ENCODE measurements at places on chromosomes 12 and 14. TPM values are rescaled to one million over a fixed set of nuclear protein-coding genes. Genes with fewer than 3 reads are reported as not detected.

GRCh38 chr12:116299064-116299463 is 21.6 kb upstream of the MED13L start:
- no peak for DNase-seq

DNA sequence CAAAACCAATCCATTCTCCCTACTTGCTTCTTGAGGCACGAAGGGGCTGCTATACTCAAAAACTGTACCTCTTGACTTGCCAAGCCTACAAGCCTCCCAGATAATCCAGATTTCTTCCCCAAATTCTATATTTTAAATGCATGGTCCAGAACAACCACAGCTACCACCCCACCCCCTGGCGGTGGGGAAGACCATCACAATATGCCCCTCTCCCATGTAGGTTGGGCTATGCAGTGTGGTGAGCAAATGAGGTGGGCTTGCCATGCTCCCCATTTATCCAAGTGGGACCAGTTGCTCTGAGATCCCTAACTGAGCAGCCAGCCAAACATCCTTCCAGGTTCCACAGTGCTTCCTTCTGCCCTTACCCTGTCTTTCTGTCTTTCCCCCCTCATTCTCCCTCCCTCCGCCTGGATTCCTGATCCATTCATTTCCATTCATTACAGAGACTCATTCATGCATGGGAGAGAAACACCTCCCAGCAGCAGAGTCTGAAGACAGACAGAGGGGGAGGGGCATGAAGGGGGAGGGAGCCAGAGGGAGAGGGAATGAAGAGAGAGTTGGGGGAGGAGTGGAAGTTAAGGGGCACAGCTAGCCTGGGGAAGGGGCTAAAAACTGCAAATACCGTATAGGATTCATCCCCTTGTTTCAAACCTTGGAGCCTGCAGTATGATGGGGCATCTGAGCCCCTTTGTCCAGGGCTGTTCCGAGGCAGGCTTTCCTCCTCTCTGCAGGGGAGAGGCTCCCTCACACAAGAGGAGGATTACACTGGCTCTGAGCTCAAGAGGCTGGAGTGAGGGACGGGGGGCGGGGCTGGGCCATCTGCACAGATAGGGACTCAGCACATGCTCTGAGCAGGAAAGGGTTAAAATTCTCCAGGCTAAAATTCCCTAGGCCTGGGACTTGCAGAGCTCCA is 4.4 kb downstream of the ZNF219 start:
- no peak for DNase-seq

DNA sequence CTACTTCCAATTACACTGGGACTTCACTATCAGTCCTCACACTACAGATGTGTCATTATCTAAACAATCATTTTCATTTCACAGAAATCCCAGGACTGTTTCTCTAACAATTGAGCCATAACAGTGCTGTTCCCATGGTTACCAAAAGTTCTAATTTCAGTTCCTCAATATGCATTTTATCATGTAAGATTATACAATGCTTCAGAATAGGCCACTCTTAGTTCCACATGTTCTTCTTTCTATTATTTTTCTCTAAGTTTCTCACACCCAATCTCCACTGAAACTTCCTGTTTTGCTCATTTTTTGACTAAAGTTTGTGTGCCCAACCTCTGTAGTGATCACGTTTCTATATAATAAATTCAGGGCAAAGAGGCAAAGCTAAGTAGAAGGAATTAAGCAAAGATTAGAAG is 185.8 kb downstream of the DUSP6 start:
- DNase-seq, result no peak

GRCh38 chr12:19462406-19462805 is 23.1 kb downstream of the AEBP2 start:
- no peak for DNase-seq

- no peak for DNase-seq
Observed at GRCh38 chr12:66573605-66574004, 105.3 kb downstream of the GRIP1 start.

DNA sequence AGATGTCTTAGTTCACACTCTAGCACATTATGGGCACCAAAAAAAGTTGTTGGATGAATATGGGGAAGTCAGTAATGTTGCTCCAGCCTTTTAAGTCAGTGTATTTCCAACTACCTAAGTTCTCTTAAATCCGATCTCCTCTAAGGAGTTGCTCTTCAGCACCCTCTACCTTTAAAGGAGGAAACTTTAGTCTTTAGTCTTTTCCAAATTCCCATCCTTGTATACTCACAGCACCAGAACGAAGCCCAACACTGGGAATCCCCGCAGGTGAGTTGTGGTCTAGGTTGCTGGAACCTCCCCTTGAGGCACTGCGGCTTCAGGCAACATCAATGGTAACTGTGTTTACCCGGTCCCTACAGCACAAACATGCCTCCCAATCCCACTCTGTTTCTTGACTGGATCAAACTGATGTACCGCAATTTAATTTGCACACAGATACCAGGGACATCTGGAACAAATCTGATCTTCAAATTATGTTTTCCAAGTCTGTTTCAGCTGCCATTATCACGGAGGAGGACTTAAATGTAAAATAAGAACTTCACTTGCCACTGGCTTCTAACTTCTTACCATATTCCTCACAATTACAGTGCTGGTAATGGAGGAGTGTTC is 179.0 kb downstream of the FOXN3 start:
- DNase-seq, result no peak

DNA sequence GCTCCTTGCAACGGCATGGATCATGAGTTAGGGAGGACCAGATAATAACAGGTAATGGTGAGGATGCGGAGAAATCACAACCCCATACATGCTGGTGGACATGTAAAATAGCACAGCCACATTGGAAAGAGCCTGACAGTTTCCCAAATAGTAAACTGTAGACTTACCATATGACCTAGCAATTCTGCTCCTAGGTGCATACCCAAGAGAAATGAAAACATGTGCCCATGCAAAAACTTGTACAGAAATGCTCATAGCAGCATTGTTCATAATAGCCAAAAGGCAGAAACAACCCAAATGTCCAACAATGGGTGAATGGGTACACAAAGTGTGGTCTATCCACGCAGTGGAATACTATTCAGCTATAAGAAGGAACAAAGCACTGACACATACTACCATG is 97.5 kb upstream of the VRK1 start:
- DNase-seq, result no peak

- DNase-seq, result no peak
Observed at GRCh38 chr12:90828621-90829020, 126.4 kb downstream of the CCER1 start.

DNA sequence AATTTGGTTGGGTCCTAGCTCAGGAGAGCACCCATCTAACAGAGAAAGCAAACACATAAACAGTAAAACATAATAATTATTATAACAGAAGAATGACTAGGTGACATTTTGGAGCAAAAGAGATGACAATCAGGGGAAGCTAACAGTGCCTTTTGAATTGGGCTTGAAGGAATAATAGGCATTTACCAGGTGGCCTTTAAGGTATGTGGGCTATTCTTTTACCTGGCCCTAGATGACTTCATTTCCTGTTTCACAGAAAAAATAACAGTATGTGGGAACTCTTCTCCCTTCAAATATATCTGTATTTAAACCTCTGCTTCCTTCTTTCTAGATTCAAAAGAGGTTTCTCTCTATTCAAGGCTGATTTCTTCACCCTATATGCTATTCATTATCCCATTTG is 3.8 kb downstream of the IRAK4 start:
- DNase-seq, result no peak

- DNase-seq, result no peak
Observed at GRCh38 chr12:75488553-75488952, 8.0 kb downstream of the GLIPR1 start.

DNA sequence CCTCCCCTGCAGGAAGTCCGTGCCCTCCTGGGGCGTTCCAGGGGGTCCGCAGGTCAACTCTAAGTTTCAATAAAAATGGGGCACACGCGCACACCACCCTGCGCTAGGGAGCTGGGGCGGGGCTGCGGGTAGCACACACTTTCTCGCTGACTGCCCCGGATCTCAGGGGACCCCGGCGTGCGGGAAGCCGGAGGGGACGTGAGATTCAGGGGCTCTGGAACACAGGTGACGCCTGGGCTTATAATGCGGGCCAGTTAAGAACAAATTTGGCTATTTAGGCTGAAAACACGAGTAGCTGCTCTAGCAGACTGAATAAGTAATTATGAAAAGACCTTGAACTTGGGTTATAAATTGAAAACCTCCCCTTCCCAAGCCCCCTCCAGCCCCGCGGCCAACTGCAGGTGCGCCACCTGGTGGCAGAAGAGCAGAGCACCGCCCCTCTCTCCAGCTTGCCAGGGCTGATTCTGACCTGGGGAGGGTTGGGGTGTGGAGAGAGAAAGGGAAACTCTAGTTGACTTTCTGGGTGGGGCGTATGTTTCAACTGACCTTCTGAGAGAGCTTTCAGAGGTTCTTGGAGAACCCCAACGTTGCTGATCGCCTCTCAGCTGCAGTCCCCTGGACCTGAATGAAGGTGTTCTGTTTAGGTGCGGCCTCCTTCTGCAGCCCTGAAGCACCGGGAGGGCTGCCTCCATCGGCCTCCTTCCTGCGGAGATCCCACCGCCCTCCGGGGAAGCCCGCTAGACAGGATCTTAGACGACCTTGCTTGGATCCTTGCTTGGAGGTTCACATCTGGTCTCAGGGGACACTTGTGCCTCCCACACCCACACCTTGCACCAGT is 118.4 kb upstream of the EVL start:
- DNase-seq, result no peak

DNA sequence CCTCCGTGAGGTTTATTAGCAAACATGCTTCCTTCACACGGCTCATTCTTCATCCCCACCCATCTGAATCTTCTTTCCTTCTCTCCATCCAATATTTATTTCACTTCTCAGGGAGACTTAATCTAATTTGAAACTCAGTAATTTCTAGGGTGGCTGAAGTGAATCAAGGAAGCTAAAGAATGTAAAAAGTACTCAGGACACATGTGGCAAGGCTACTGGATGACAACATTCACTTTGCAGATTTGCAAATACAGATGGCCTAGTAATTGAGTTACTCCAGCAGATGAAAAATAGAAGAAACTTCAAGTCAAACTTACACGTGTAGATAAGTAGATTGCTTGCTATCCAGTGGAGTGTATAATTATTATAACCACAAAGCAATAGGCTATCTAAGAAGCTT is 15.4 kb upstream of the BEST3 start:
- DNase-seq, result no peak

GRCh38 chr12:80902711-80903110 is 35.0 kb downstream of the LIN7A start:
- no peak for DNase-seq

- DNase-seq, result no peak
Observed at GRCh38 chr14:61197416-61197815, 83.7 kb downstream of the TMEM30B start.

DNA sequence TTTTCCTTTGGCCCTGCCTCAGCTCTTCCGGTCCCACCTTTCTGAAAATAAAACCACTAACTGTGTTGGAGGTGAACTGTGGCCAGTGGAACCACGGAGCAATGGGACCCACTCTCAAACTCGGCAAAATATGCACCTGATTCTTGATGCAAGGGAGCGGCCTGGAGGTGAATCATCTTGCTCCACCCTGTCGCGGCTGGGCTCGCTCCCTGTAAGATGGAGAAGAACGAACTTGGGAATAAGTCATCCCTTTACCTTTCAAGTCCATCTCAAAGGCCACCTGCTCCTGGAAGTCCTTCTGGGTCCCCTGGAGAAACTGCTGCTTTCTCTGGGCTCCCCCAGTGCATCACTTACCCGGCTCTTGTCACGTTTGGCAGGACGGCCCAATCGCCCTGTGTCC is 309.9 kb downstream of the BCL11B start:
- no peak for DNase-seq

DNA sequence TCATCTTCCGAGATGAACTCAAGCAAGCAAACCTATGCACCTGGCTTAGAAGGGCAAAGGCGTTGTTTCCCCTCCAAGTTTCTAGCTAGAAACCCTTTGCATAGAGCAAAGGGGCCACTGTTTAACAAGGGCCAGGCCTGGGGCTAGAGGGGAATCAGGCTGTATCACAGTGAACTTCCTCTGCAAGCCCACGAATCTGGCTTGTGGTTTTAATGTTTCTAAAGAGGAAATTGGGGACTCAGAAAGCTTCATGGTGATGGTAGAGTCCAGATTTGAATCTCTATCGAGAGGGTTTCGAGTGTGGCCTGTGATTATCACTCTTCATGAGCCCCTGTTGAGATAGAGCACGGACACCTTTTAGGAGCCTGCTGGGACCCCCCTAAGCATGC is 189.9 kb downstream of the VRK1 start:
- DNase-seq, result no peak

GRCh38 chr12:55702861-55703260 is 4.8 kb downstream of the ITGA7 start:
- peak; percentile 18 for DNase-seq

Gene ADCY4
- 43.9 TPM for total RNA-seq

Gene OR6S1
- total RNA-seq, result not detected

Gene GUCY2C
- total RNA-seq, result not detected

Gene SYT1
- 0.68 TPM for total RNA-seq
